ENCODE measurements at places on chromosomes 2 and 18.

DNA sequence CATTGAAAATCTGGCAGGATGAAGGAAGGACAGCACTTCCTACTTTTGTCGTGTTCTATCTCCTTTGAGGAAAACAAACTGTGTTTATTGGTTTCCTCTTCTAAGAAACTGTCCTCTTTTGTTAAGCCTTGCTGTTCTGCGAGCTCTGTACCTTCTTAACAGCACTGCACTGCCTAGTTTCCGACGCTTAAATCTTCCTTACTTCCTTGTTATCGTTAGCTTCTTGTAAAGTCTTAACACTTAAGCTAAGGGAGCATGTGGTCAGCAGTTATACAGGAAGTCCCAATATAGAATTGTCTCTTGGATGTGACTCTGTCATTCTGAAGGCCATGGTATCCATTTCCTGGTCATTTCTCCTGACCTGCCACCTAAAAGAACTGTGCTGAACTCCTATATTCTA is 552.8 kb upstream of the NRP2 start:
- DNase-seq: no peak

- DNase-seq: peak; percentile 61
Measured at GRCh38 chr18:22391407-22392345, 26.0 kb downstream of the CTAGE1 start.

DNA sequence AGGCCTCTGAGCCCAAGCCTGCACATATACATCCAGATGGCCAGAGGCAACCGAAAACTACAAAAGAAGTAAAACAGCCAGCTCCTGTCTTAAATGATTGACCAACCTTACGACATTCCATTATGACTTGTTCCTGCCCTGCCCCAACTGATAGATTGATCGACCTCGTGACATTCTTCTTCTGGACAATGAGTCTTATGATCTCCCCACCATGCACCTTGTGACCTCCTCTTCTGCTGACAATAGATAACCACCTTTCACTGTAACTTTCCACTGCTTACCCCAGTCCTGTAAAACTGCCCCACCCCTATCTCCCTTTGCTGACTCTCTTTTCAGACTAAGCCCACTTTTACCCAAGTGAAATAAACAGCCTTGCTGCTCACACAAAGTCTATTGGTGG is 670.0 kb upstream of the PKDCC start:
- DNase-seq: no peak

GRCh38 chr2:1238598-1239138 is 174.6 kb upstream of the TPO start:
- no peak for DNase-seq
